NCI-H2171 (cell line): ENCODE measurements at places on chromosomes 6 and 20.

GRCh38 chr20:21104921-21105320 lies 1.2 kb downstream of the LINC00237 start:
- no peak for DNase-seq

GRCh38 chr6:142702501-142703460 lies 242.2 kb downstream of the HIVEP2 start:
- DNase-seq, result no peak

DNA sequence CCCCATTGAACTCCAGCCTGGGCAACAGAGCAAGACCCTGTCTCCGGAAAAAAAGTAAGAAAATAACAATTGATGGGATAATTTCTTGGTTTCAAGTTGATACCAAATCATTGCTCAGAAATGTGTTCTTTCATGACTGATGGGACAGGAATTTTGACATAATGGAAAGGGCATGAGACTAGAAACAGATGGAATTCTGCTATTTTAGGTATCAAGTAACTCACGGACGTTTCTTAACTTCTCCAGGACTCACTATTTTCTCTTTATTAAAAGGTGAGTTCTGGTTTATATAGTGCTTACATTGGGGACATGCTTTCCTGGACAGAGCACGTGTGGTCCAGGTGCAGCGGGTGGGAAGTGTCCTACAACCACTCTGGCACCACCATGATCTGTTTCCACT lies 6.0 kb upstream of the DSP start:
- no peak for DNase-seq

- DNase-seq, result no peak
Measured at GRCh38 chr20:37948956-37949355, 46.0 kb downstream of the VSTM2L start.

DNA sequence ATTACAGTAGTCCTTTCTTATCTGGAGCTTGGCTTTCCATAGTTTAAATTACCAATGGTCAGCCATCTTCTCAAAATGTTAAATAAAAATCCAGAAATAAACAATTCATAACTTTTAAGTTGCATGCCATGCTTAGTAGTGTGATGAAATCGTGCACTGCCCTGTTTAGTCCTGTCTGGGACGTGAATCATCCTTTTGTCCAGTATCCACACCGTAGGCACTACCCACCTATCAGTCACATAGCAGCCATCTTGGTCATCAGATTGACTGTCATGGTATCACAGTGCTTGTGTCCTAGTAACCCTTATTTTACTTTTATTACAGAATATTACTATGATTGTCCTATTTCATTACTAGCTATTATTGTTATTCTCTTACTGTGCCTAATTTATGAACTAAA lies 924.1 kb downstream of the EYS start:
- DNase-seq, result no peak

DNA sequence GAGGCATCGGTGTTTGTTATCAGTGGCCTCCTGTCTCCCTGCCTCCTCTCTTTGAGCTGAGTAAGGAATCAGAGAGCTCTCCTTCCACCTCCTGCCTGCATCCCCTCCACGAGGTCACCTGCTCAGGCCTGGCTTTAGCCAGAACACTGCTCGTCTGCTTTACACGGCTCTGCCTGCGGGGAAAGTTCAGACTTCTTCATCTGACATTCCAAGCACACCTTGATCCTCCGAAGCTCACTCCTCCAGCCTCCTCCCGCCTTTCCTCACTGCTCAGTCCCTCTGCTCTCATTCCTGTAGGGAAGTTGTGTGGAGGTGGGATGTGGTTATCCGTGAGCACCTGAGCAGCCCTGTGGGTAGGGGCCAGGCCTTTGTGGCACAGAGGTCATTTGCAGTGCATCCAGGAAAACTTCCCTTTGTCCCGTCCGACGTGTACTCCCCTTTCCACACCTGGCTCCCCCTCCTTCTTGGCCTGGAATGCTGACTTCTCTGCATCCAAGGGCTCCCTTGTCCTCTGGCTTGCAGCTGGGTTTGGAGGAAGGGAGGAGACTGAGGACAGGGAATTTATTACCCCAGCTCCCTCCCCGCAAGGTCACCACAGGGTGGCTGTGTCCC lies 12.8 kb upstream of the CCDC167 start:
- no peak for DNase-seq

- DNase-seq, result no peak
Measured at GRCh38 chr6:36967301-36967700, 12.8 kb downstream of the PI16 start.

- no peak for DNase-seq
Measured at GRCh38 chr6:30612687-30613248, 4.3 kb downstream of the PPP1R10 start.

DNA sequence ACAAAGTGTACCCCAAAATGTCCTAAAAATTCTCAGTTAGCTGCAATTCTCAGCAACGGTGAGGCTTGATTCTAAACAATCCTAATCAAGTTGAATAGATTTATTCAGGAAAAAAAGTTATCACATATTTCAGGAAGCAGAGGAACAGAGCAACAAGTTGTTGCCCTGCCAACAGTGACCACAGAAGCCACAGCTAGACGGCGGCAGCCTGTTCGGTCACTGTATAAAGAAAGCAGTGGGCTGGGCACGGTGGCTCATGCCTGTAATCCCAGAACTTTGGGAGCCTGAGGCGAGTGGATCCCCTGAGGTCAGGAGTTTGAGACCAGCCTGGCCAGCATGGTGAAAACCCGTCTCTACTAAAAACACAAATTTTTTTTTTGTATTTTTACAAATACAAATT lies 171.2 kb upstream of the BMP5 start:
- no peak for DNase-seq

GRCh38 chr20:19336631-19337030 lies 124.2 kb downstream of the SLC24A3 start:
- DNase-seq, result no peak

DNA sequence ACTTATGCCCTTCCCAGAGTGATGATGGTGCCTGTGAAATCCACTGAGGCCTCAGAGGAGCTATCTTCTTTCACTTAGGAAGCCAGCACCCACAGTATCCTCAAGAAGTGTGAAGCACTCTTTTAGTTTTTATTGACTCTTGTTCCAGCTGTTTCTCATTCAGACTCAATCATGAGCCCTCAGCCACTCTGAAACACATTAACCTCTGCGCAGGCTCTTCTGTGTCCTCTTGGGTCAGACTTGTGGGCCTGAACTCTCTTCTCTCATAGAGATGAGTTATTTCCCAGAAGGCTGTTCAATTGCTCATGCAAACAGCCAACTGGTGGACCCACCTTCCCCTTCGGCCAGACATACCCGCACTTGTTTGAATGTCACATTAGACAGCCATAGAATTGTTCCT lies 27.8 kb upstream of the PREP start:
- no peak for DNase-seq

DNA sequence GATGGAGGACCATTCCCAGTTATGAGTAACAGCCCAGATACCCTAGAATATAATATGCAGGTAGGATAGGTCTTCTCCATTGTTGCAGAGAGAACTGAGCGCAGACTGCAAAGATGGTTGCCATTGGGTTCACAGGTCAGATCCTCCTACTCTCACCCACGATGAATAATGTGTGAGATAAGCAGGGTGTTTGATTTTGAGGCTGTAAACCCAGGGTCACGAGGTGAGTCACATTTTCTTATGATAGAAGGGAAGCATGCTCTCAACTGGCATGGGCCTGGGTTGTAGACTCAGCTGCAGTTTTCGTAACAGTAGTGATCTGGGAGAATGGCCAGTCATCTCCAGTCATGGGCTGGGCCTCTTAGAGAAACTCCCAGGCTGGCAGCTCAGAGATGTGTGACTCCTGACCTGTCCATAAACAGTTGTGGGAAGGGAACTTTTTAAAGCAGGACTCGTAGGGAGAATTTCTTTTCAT lies 74.2 kb downstream of the CD164 start:
- DNase-seq, result no peak

GRCh38 chr6:135703621-135704020 lies 147.9 kb upstream of the PDE7B start:
- DNase-seq, result no peak

GRCh38 chr20:13338097-13338661 lies 117.1 kb downstream of the ISM1 start:
- no peak for DNase-seq

DNA sequence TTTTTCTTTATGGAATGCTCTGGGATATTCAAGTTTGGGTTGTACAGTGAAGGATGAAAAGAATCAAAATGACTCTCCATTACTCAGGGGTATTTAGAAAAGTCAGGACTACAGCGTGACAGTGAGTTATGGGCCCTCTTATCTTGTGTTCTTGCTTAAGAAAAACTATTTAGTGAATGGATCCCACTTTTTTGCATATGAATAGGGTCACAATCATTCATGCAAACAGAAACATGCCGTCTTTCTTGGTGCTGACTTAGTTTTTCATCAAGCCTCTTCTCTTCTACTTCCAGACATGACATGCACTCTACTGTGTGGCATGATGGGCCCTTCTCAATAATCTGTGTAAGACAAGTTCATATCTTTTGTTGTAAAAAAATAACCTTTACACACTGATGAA lies 488.4 kb upstream of the MMS22L start:
- DNase-seq, result no peak

- DNase-seq, result no peak
Measured at GRCh38 chr6:113626475-113626874, 230.7 kb upstream of the MARCKS start.

DNA sequence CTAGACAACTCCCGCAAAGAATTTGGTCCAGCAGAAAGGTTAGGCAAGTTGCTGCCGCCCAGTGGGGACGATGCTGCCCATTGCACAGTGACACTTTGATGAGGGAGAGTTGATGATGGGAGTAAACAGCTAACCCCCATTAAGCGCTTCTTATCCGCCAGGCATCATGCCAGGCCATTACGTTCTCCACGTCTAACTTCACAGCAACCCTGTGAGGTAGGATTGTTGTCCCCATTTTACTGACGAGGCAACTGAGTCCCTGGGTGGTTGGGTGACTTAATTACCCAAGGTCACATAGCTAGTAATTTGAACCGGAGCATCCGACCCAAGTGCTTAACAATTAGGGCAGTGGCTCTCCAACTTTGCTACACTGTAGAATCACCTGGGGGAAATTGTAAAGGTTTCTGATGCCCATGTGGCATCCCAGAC lies 738 bp downstream of the RALGAPB start:
- no peak for DNase-seq

GRCh38 chr6:144065213-144065660 lies 30.1 kb downstream of the SF3B5 start:
- DNase-seq, result peak; percentile 33

- no peak for DNase-seq
Measured at GRCh38 chr6:79783670-79784394, 152.7 kb downstream of the SH3BGRL2 start.

GRCh38 chr6:156919814-156920369 lies 142.7 kb downstream of the ARID1B start:
- peak; percentile 18 for DNase-seq

GRCh38 chr20:9919271-9920014 lies 80.6 kb upstream of the PAK5 start:
- no peak for DNase-seq

- DNase-seq, result no peak
Measured at GRCh38 chr6:104705095-104705707, 154.5 kb downstream of the HACE1 start.

GRCh38 chr6:39772559-39773273 lies 19.5 kb upstream of the DAAM2 start:
- no peak for DNase-seq

DNA sequence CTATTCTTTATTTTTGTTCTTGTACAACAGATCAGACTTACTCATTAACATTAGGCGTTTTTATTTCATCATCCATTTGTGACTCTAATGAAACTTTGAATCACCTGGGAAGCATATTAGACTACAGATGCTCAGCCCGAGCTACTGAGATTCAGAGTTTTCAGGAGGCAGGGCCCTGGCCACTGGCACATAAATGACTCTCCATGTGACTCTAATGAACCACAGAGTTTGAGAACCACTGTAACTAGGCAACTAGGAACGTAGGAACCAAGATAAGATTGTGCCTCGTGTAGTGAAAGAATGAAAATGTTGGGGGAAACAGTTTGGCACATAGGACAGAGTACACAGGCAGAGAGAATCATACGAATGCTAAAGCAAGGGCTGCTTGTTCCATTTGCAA lies 405.9 kb upstream of the BTBD3 start:
- DNase-seq, result no peak

DNA sequence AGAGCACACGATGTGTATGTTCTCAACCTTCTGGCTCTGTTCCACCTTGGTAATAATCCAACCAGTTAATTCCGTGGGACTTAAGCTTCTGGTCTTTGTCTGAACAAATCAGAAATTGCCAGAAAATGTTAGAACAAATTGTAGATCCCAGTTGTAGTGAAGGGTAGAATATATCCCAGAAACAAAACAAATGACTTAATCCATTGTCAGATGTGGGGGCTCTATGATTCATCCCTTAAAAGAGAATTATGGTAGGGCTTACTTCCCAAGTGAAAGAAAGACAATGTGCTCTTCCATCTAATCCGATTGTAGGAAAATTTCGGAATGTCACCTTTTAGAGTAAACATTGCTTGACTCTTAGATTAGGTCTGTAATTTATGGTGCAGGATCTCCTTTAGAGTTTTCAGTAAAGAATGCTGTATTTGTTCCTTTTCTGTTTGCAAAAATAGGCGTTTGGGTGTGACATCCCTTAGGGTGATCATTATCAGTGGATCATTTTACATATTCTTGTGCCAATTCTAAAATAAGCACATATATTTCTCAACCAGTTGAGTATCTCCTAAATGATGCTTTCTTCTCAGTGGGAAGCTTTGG lies 234.5 kb upstream of the ZNF217 start:
- peak; percentile 87 for DNase-seq

- no peak for DNase-seq
Measured at GRCh38 chr20:17710379-17711266, 10.9 kb downstream of the BANF2 start.

DNA sequence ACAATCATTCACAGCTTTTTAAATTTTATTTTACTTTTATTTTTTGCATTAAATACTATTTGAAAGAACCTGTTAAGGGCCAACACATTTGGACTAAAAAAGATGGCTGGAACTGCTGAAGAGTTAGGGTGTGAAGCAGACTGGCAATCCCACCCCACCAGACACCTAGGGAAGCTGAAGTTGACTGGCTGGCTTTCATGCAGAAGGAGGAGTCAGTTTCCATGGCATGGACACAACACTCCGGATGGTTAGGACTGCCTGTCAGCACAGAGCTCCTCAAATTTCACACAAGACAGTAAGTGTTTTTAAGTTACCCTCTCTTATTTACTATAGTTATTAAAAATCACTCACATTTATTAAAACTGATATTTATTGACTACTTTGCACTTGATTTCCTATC lies at the start of gene ANKRD66:
Gene ANKRD66 (plus strand): TSS at position 238 of the 400 bp plus-strand sequence. CDS start 5,016 bp downstream, outside the sequence.
- no peak for DNase-seq

DNA sequence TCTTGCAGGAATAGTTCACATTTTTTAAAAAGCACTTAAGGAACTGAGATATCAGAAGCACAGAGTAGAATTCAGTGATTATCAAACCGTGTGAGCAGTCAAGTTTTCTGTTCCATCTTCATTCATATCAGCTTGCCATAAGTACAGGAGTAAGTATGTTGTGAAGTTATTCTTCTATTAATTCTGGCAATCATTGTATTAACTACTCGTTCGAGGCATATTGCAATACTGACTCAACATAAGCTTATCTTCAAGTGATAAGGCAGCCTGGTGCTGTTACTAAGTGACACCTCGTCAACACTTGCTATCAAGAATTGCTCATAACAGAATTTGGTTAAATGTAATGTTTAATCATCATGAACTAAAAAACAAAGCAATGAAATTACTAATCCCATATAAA lies 75.7 kb upstream of the SNX9 start:
- DNase-seq, result no peak
